ENCODE measurements at places on chromosomes 1 and 21.

DNA sequence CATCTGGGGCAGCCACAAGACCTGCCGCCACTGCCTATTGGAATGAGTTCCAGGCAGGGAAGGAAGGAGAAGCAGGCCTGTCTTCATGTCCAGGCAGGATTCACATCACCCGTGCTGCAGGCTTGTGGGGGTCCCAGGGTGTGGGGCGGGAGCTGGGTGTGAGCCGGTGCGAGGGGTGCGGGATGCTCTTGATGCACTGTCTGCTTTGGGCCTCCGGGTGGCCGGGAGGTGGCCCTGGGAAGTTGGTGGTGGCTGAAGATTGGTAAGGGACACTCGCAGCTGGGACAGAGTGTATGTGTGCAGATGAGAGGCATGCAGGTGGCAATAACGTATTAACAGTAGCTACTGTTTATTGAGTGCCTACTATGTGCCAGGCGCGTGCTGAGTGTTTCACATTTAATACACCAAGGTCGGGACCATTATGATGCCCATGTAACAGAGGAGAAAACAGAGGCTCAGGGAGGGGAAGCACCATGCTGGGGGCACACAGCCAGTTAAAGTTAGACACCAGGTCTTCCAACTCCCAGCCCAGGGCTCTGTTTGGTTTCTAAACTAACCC, 3.3 kb downstream of the CROCC start:
- DNase-seq: no peak

- DNase-seq: no peak
Observed at GRCh38 chr1:179146476-179146875, 64.6 kb downstream of the TOR3A start.

GRCh38 chr1:110134050-110134595, 16.2 kb upstream of the SLC6A17 start:
- DNase-seq: no peak

GRCh38 chr1:34360574-34360973, 183.9 kb downstream of the C1orf94 start:
- no peak for DNase-seq

DNA sequence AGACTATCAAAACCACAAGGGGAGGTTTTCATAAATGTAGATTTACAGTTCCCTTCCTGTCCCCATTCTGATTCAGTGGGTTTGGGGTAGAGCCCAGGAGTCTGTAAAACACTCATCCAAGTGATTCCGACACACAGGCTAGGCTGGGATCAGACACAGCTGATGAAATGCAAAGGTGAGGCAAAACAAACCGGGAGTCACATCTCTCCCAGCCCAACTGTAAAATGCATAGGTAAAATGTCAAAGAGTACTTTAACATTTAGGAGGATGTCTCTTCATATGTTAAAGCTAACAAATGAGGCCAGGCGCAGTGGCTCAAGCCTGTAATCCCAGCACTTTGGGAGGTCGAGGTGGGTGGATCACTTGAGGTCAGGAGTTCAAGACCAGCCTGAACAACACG, 45.0 kb downstream of the ZNF281 start:
- DNase-seq: no peak

DNA sequence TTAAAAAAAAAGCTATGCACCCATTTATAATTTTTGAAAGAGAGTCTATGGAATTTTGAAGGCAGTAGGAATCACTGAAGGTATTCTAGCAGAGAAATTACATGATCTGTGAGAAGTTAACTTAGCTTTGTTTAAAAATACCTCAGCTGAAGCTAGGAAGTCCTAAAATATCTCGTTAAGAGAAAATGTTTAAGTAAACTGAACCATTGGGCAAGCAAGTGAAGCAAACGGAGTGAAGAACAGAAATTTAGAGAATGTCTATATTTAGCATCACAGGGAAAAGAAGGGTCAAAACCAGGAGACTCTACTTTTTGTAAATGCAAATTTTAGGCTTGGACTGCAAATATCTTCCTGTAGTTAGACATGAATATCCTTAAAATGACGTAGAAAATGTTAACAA, 230.8 kb downstream of the HMCN1 start:
- DNase-seq: no peak

DNA sequence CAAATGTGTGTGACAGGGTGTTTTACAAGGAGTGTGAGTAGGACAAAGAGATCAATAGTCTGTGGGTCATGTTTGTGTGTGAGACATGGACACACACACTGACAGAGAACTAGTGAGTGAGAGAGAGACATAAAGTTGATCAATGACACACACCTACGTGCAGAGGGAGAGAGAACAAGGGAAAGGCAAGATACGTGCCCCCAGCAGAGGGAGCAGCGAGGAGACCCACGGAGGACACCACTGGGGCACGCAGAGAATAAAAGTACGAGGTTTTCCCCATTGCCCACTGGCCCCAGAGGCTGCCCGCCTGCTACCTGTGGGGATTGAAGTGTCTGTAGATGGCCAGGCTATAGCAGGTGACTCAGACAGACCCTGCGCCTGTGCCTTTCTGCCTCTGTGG, 130.2 kb upstream of the CSF3R start:
- DNase-seq: no peak

- no peak for DNase-seq
Observed at GRCh38 chr1:167148421-167148820, 54.5 kb downstream of the STYXL2 start.

- DNase-seq: no peak
Observed at GRCh38 chr1:203625628-203626019, 1.0 kb upstream of the ATP2B4 start.

DNA sequence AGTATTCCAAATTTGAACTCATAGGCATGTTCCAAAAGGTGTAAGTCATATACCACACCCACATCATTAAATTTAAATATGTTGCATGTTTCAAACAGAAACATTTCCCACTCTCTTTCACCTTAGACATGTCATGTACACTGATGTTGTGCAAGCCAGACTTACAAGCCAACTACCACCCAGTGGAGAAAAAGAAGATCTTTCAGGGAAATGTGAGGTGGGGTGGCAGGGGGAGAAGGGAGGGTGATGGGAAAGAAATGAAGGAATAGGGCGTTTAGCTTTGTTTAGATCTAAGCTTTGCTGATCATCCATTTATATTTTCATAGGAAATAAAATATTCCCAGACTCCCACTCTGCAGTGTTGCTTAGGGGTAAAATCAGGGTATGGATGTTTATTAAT, 1.6 kb downstream of the NEGR1 start:
- no peak for DNase-seq

DNA sequence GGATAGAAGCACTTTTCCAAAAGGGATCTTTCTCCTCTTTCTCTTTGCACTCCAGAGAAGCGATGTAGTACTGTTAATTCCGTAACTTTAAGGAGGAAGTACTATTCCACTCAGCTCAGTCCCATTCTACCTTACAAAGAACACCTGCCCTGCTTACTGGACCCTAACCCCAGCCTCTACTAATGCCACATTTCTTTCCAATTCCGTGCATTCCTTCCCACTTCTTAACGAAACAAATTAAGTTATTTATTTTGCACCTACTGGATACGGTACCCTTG, 511 bp downstream of the NDC1 start:
- no peak for DNase-seq

- DNase-seq: no peak
Observed at GRCh38 chr1:25624156-25624555, 7.6 kb downstream of the MAN1C1 start.

- no peak for DNase-seq
Observed at GRCh38 chr1:93680420-93681100, 1.1 kb downstream of the BCAR3 start.

- no peak for DNase-seq
Observed at GRCh38 chr1:12798911-12799310, 7.7 kb downstream of the PRAMEF1 start.

DNA sequence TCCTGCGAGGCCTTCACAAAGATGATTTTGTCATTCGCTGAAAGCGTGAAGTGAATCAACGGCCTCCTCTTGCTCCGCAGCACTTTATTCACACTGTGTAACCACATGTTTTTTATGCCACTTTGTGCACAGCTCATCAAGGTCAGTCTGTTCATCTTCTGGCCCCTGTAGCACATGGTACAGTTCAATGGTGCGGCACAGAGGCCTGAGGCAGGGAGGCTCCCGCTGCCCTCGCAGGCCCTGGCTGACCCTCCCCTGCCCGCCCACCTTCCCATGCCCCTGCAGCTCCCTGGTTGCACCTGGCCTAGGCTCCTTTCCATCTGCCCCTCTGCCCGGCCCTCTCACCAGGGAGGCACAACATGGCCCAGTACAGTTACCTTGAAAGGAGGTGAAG, 87.5 kb downstream of the CD247 start:
- no peak for DNase-seq

GRCh38 chr21:33402001-33402979, 923 bp upstream of the IFNGR2 start:
- DNase-seq: no peak

GRCh38 chr1:9078015-9078751, 8.7 kb upstream of the SLC2A5 start:
- no peak for DNase-seq

- DNase-seq: no peak
Observed at GRCh38 chr1:33269621-33270020, 13.3 kb downstream of the ZNF362 start.

GRCh38 chr1:201504179-201504631, 2.7 kb downstream of the CSRP1 start:
- DNase-seq: no peak

DNA sequence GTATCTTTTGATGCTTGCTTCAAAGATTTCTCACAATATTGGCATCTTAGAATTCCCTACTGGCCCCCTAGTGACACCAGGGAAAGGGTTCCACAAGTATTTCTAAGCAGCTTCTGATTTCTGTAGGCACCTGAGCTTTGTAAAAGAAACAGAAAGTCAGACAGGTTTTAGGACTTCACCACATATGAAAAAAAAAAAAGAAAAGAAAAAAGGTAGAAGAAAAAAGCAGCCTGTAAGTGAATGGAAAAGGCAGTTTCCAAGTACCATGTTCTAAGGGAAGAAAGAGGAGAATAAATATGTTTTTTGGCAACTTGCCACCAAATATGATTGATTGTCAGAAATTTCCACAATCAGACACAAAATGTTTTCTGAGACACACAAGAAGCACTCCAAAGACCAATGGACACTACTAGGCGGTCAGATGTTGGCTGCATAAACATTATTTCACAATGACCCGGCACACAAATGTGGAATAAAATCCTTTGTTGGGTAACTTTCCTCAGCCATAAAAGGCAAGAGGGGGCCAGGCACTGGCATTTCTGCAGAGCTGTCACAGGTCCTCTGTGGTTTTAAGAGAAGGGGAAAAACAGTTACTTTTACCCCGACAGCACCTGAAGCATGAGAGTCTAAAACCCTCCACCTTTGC, 12.7 kb upstream of the CPLANE2 start:
- DNase-seq: no peak

DNA sequence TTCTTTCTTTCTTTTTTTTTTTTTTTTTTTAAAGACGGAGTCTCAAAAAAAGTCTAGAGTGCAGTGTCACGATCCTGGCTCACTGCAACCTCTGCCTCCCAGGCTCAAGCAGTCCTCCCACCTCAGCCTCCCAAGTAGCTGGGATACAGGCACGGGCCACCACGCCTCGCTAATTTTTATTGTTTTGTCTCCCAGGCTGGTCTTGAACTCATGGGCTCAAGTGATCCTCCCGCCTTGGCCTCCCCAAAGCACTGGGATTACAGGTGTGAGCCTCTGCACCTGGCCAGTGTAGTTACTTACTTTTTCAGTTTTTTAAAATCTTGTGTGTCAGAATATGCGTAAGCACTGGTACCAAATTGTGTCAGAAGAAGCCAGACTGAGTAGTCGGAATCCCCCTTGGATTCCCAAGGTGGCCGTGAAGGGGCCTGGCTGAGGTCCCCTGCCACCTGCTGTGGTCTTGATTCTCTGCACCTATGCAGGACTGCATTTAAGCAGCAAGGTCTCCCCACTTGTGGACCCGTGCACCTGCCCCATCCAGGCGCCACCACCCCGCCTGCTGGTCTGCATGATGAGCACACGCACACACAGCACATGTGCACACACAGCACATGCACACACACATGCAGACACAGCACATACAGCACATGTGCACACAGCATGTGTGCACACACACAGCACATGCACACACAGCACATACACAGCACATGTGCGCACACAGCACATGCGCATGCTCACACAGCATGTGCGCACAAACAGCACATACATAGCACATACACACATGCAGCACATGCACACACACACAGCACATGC, 47.5 kb downstream of the PCNT start:
- no peak for DNase-seq

DNA sequence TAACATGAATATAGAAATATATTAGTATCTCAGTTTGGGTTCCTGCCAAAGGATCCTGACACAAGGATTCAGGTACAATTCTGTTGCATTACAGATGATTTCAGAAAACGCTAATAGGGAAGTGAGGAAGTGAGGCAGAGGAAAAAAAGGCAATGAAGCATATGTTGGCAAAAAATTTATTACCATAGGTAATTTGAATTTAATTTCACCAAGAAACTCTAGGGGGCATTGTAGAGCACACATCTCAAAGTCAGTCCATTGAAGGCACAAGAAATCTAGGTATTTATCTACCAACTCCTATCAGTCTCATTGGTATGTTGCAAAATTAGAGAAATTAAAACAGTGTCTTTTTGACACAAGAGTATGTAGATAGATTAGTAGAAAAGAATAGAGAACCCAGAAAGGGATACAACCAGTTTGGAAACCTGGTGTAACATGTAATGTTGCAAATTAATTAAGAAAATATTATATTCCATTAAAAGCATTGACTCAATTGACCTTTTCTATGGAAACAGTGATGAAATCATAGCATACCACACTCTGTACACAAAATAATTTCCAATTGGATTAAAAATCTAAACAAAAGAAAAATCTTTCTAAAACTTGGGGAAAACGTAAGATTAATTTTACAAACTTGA, 104.9 kb upstream of the SNX7 start:
- DNase-seq: no peak

- DNase-seq: no peak
Observed at GRCh38 chr1:44591381-44591780, 82.9 kb downstream of the TMEM53 start.

DNA sequence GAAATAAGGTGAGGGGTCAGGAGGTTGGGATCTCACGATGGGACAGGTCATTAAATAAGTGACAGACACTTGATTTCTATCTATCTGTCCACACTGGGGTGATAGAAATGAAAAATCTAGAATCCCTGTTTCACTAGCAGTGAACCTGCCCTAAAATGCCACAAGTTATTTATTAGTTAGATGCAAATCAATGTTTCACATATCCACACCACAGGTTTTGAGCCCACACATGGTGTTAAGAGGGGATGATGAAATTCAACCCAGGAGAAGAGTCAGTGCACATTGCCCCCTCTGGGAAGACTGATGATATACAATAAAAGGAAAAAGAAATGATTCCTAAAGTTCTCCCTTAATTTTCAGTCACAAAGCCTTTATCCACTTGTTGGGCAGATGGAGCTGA, 10.1 kb upstream of the NTPCR start:
- DNase-seq: no peak

All from stimulated activated CD8-positive, alpha-beta memory T cell treated with anti-CD3 and anti-CD28 coated beads, Interleukin-7, amount 100 ng/mL, for 24 hours (primary cell).